ENCODE measurements at places on chromosomes 7 and 10.

DNA sequence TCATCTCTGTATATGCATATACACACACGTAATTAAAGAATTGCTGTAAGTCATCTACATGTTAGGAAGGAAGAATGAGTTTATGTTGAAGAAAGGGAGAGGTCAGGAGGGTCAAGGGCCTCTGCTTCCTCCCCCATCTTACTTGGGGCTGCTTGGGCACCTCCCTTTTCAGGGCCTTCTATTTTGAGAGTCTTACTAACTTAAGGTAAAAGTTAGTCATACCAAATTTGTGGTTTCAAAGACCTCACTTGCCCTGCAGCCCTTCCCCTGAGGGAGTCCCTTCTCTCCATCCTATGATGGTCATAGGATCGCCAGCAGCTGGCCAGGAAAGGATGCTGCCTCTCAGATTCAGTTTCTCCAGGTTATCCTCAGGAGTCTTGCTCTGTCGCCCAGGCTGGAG lies 2.6 kb downstream of the PLEKHS1 start:
- no peak for DNase-seq

DNA sequence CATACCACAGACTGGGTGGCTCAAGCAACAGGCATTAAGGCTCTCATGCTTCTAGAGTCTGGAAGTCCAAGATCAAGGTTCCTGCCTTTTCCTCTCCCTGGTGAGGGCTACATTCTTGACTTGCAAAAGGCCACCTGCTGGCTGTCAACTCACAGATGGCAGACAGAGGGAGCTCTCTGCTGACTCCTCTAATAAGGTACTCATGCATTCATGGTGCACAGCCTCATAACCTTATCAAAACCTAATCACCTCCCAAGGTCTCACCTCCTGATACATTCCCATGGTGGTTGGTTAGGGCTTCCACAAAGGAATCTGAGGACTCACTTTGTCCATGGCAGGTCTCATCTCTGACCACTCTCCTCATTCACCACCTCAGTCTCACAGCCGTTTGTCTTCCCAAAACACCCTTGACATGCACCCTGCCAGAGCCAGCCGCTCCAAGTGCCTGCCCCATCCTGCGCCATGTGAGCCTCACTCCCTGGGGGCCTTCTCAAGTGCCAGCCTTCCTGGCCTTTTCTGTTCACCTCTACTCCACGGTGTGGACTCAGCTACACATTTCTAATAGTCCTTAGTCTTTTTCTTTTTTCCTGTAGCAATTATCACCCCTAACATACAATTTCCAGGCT lies 400.3 kb upstream of the ADARB2 start:
- peak; percentile 13 for DNase-seq

- no peak for DNase-seq
Measured at GRCh38 chr10:116403740-116404250, 23.9 kb upstream of the PNLIPRP3 start.

GRCh38 chr10:124677293-124677699 lies 66.9 kb downstream of the FAM53B start:
- DNase-seq = no peak

Data from large intestine (tissue), 12 donors.